ENCODE measurements at places on chromosomes 3 and 15.
A peak's percentile ranks its signal among the peaks of the same experiment; 100 is the strongest.

GRCh38 chr15:101573951-101574350 lies 78.2 kb downstream of the TM2D3 start:
- no peak for DNase-seq

- DNase-seq = no peak
These were observed 284.1 kb downstream of the IL5RA start for GRCh38 chr3:2826036-2826435.

GRCh38 chr3:113548501-113548900 lies 16.1 kb downstream of the SIDT1 start:
- DNase-seq = no peak

DNA sequence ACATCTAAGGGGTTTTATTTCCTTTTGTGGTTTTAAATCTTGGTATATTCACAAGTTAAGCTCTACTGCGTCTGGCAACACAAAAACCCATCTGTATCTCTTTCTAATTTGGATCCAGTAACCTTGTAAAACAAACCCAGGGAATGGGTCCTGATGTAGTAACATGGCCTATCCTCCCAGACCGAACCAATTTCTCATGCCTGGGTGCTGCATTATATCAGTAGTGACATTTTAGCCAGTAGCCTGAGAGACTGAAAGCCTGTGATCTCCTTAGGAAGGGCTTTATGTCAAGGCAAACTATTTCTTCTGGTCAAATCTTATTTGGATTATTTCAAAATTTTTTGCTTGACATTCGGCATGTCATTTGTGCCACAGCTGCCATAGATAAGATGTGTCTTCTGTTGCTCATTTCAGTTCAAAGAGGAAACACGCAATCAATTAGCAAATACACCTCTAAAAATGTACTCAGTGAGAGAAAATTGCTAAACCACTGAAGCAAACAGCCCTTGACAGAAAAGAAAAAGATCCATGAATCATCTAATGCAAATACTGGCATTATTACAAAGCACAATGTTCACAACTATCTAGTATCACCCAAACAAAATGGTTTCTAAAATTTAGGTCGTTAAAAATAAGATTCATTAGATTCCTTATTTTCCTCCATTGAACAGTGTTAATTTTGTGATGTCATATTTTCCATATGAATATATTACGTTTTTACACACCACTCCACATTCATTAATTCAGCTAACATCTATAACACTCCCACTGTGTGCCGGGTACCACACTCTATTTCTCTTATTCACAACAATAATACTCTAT lies 4.0 kb downstream of the NPTN start:
- no peak for DNase-seq

DNA sequence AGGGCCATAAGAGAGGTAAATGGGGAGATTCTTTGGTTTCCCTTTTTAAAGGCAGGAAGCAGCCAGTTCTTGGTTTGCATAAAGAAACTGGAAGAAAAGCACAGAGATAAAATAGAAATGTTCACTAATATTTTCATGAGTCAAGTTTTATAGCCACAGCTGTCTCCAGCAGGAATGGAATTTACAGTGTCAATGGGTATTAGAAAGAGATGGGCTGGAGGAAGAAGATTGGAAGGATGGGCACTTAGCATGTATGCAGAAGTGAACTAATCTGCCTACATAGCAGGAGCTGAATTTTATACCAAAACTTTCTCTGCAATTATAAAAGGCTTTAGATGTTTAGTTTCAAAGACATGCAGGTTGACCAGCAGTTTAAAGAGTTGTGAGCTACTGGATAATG lies 521.9 kb upstream of the GOLIM4 start:
- DNase-seq = no peak

GRCh38 chr3:35760146-35760545 lies 120.8 kb downstream of the ARPP21 start:
- DNase-seq = no peak

- DNase-seq = no peak
These were observed 35.1 kb downstream of the CCDC54 start for GRCh38 chr3:107412376-107412775.

- no peak for DNase-seq
These were observed 278.6 kb downstream of the UBE2E2 start for GRCh38 chr3:23481616-23482278.

DNA sequence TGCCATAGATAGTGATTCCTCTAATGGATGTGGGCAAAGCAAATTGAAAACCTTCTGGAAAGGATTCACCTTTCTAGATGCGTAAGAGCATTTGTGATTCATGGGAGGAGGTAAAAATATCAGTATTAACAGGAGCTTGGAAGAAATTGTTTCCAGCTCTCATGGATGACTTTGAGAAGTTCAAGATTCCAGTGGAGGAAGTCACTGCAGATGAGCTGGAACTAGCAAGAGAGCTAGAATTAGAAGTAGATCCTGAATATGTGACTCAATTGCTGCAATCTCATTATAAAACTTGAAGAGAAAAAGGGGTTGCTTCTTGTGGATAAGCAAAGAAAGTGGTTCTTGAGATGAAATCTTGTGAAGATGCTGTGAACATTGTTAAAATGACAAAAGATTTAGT lies 88.0 kb upstream of the ACKR4 start:
- no peak for DNase-seq

DNA sequence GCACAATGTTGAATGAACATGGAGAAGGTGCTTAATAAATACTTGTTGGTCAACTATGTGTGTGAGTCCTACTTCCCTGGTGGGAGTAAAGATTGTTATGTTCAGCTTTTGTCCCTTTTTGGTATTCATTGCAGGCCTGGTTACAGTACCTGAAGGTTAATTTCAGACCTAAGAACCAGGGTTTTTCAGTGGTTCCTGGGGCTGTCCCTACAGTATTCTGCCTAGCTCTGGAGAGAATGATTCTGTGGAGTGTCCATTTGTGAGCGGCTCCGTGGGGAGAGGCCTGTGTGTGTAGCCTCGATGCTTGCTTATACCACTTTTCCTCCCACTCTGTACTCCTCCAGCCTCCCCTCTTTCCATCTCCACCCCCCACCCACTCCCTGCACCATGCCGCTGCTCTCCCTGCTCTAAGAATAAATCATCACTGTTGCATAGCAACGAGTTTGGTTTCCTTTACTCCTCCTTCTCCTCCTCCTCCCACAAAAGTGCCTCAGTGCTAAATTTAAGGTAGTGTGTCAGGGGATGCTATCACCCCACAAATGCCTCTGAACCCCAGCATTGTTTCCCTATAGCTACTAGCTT lies 150.6 kb upstream of the ROPN1 start:
- no peak for DNase-seq

- peak; percentile 5 for DNase-seq
These were observed 579 bp upstream of the UBE3A start for GRCh38 chr15:25439369-25439836.

- no peak for DNase-seq
These were observed 26.6 kb upstream of the BLM start for GRCh38 chr15:90690585-90690984.

DNA sequence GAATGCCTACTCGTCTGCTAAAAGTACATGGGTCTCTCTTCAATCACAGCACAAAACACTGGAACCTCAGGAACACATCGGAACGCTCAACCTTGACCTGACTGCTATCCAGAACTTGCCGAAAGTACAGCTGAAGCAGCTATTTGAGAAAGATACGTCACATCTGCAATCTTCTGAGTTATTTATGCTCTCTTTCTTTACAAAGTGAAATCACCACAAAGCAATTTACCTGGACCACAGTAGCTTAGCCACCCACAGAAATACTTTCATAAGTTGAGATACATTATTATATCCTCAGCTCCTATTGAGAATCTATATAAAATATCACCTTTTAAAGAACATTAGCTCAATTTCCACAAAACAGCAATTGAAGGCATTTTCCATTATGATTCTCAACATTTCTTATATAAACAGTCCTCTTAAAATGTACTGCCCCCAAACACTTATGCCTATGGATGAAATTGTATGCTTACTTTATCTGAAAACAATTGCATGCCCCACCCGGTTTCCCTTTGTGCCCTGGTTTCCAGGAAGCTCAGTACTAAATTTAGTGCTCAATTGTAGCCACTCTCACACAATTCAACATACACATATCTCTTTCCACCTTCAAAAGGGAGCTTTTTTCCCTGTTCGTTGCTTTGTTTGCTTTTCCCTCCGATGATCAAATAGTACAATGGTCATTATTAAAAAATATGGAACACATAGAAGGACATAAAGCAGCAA lies 31.8 kb downstream of the HEG1 start:
- DNase-seq = no peak

- no peak for DNase-seq
These were observed 18.4 kb downstream of the EMC4 start for GRCh38 chr15:34243226-34243625.

GRCh38 chr3:194312743-194313281 lies 38.3 kb downstream of the CPN2 start:
- no peak for DNase-seq

Measured in brain microvascular endothelial cell (primary cell).